ENCODE measurements at places on chromosomes 1 and 21. TPM values are rescaled to one million over a fixed set of nuclear protein-coding genes. Genes with fewer than 3 reads are reported as not detected.

DNA sequence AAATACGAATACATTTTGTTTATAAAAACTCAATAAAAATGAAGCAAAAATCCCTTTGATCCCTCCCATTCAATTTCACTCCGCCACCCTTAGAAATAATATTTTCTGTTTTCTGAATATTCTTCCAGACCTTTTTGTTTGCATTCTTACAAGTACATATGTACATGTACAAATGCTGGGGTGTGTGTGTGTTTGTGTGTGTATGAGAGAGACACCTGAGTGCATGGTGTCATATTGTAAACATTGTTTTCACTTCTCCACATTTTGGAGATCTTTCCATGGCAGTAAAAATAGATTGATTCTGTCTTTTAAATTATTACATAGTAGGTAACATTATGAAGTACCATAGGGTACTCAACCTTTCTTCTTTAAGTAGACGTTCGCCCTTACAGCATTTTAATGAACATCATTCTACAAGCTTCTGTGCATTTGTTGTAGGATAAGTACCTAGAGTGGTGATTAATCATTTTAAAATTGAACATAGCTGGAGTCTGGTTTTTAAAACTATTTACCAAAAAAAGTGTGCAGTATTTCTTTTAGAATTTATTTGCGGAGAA lies 1.3 kb upstream of the MPC2 start:
- no peak for DNase-seq

The FAF1 gene
- total RNA-seq, result 73.3 TPM

The RAD54L gene
- 3.3 TPM for total RNA-seq

- DNase-seq, result no peak
Observed at GRCh38 chr1:232983375-232983774, 33.0 kb downstream of the NTPCR start.

The TIMM17A gene
- total RNA-seq, result 114 TPM

The CELA2B gene
- total RNA-seq, result not detected

GRCh38 chr1:94925561-94926125 lies 1.3 kb downstream of the CNN3 start:
- peak; percentile 90 for DNase-seq

The SLAMF6 gene
- not detected for total RNA-seq

The UTP11 gene
- total RNA-seq, result 73.1 TPM

The MAP3K21 gene
- total RNA-seq, result 2.3 TPM

The BSND gene
- not detected for total RNA-seq

The SLAMF7 gene
- total RNA-seq, result 7.9 TPM

DNA sequence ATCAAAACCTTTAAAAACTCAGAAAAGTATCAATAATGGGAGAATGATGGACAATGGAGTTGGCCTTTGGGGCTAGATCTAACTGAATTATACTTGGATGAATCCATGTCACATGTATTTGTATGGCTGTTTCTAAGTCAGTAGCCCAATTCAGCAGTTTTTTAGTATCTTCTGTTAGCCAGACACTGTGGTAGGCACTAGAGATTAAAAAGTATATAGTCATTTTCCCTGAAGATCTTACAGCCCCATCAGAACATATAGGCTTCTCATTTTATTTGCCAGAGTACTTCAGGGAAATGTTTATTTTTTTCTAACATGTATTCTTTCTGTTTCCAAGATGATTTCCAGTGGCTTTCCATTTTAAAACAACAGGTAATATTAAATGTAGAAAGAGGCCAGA lies 273.7 kb downstream of the NFIA start:
- no peak for DNase-seq
